ENCODE measurements at places on chromosomes 4 and X. TPM values are rescaled to one million over a fixed set of nuclear protein-coding genes. Genes with fewer than 3 reads are reported as not detected.

DNA sequence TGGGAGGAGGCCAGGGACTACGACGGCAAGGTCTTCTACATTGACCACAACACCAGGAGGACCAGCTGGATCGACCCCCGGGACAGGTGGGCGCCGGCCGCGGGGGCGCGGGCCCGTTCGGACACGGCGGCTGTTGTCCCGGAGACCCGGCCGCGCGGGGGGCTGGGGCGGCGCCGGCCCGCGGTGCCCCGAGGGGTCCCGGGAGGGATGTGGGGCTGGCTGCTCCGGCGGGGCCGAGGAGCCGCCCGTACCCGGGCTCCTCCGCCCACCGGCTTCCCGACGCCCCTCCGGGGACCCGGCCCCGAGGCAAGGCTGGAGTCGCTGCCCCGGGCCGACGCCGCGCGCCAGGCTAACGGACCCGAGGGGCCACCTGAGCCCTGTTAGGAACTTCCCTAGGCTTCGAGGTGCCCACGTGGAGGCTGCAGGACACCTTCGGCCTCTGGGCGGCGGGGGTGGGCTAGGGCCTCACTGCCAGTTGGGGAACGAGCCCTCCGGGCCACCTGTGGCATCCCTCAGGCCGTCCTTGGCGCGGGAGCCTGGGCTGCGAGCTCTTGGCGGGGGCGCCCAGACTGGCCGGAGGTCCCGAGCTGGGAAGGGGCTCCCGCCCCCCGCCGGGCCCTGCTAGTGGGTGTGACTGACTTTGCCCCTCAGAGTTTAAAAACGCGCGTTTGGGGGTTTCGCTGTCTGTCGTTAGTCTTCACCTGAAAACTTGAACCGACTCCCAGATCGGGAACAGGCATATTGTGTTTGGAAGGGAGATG, 660 bp downstream of the WWC2 start:
- no peak overlapping the region for H3K27ac ChIP-seq
- peak; percentile 60 for DNase-seq
- no peaks in the 10 kb centered on the region for H3K36me3 ChIP-seq

DNA sequence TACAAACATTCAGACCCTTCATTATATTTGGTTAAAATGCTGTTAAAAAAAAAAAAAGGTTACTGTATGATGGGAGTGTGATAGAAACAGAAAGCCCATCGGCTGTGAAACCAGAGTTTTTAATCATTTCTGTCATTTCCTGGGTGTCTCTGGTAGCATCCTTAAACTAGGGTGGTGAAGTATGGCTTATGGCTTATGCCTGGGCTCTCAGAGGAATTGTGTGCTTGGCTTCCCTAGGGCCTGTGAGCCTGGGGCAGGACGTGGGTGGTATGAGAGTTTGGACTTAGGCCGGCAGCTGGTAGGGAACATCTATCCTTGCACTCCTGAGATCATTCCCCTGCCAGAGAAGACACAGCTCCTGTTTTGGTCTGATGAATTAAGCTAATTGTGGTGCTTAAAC, 52.2 kb downstream of the DCUN1D4 start:
- H3K4me3 ChIP-seq, result no peak overlapping the region
- H3K27ac ChIP-seq, result no peak overlapping the region
- H3K4me1 ChIP-seq, result peaks cover 21% of the 10 kb centered on the region
- DNase-seq, result no peak
- H3K36me3 ChIP-seq, result no peaks in the 10 kb centered on the region

- H3K4me1 ChIP-seq, result no peaks in the 10 kb centered on the region
- H3K4me3 ChIP-seq, result no peak overlapping the region
- H3K27ac ChIP-seq, result no peak overlapping the region
These were observed 494.3 kb downstream of the SPRY1 start for GRCh38 chr4:123890889-123891288.

DNA sequence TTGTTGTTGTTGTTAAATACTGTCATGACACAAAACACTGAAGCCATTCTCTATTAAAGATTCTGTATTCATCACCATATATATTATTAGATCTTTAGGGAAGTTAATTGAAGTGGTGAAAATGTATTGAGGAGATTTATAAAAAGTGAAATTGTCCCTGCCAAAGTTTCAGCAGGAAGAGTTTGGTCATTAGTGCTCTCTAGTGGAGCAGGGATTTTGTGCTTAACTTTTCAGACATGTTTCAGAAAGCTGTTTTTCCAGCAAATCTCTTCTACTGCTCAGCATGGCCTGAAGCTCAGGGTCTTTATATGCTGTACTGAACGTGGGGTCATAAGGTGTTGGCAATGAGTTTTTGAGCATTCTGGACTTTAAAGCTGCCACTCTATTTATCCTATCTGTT, 36.7 kb upstream of the CXXC4 start:
- no peak for DNase-seq
- no peak overlapping the region for H3K4me3 ChIP-seq
- H3K4me1 ChIP-seq, result no peaks in the 10 kb centered on the region
- peaks cover 4% of the 10 kb centered on the region for H3K36me3 ChIP-seq
- H3K27me3 ChIP-seq, result peaks cover 10% of the 10 kb centered on the region
- H3K27ac ChIP-seq, result no peak overlapping the region

GRCh38 chr4:3315566-3315965, 22.7 kb downstream of the RGS12 start:
- H3K36me3 ChIP-seq, result no peaks in the 10 kb centered on the region
- DNase-seq, result no peak
- H3K27me3 ChIP-seq, result no peaks in the 10 kb centered on the region
- H3K4me1 ChIP-seq, result no peaks in the 10 kb centered on the region
- no peak overlapping the region for H3K4me3 ChIP-seq

- no peak overlapping the region for H3K27ac ChIP-seq
- DNase-seq, result no peak
- peaks cover 13% of the 10 kb centered on the region for H3K27me3 ChIP-seq
- no peaks in the 10 kb centered on the region for H3K4me1 ChIP-seq
These were observed 147.1 kb downstream of the ZNF674 start for GRCh38 chrX:46398126-46398525.

GRCh38 chr4:138800421-138800820, 215.2 kb upstream of the NOCT start:
- H3K4me1 ChIP-seq, result no peaks in the 10 kb centered on the region
- H3K27ac ChIP-seq, result no peak overlapping the region
- H3K27me3 ChIP-seq, result peaks cover 8% of the 10 kb centered on the region
- DNase-seq, result no peak

DNA sequence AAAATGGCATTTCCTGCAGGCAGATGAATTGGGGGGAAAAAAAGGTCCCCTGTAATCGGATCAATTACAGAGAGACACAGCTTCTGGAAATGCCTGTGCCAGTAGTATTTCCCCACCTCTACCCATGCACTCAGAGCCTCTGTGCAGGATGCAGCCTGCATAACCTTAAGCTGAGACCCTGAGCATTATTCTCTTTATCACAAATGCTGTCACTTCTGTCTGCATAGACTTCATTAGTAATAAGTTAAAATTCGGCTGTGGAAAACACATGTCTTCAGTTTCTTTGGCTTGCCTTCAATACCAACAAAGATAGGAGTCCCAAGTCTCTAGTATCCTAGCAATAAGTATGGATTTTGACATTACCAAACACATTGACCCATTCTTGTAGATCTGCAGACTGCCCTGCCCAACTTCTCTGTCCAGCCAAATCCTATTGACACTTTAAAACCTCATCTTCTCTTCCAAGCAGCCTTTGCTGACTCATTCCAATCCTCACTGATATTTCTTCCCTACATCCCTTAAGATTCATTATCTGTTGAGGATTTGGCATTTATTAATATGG, 70.8 kb downstream of the LUZP4 start:
- H3K4me1 ChIP-seq, result peaks cover 14% of the 10 kb centered on the region
- H3K27ac ChIP-seq, result no peak overlapping the region
- peaks cover 7% of the 10 kb centered on the region for H3K27me3 ChIP-seq
- H3K4me3 ChIP-seq, result no peak overlapping the region
- no peak for DNase-seq

DNA sequence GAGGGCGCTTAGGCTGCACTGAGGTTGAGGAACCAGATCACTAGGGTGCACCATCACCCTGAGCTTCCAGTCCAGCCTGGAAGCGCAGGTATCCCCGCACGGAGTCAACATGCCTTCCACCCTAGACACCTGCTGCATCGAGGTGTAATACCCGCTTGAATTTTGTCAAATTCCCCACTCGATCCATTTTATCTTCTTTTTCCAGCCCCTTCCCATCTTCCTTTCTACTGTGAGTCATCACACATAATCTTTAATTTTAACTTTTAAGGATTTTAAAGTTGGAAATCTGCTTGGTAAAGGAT, 821 bp downstream of the PLK4 start:
- peak overlapping the region; percentile 98 for H3K27ac ChIP-seq
- H3K4me3 ChIP-seq, result peak overlapping the region; percentile 97

- H3K27me3 ChIP-seq, result no peaks in the 10 kb centered on the region
- no peak for DNase-seq
- H3K4me3 ChIP-seq, result no peak overlapping the region
- no peaks in the 10 kb centered on the region for H3K4me1 ChIP-seq
- H3K27ac ChIP-seq, result no peak overlapping the region
- peaks cover 7% of the 10 kb centered on the region for H3K36me3 ChIP-seq
These were observed 595.1 kb downstream of the STPG2 start for GRCh38 chr4:97548186-97548585.

DNA sequence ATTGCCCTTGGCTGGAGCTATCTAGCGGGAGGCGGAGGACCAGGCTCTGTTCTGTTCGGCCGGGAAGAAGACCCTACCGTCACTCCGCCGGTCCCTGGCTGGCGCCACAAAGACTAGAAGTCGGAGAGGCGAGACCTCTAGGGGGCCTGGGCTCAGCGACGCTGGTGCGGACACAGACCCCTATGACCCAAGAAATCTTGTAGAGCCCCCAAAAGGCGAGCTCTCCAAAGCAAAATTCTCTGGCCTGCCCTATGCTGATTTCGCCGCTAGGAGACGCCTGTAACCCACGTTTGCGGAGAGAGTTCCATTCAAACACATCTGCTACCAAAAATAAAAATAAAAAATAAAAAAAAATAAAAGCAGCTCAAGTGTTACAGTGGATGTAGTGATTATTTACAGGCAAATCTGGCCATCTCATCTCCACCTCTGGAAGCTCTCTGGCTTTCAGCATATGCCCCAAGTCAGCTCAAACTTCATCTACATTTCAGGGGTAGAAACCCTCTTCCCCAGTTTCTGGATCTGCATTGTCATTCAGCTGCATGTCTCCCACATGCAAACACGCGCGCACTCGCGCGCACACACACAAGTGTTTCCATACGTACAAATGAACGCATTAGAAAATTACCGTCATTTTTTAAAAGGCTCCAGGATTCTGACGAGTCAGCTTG, 2.4 kb upstream of the PCDH10 start:
- peaks cover 34% of the 10 kb centered on the region for H3K27me3 ChIP-seq
- peaks cover 20% of the 10 kb centered on the region for H3K36me3 ChIP-seq
- no peak overlapping the region for H3K27ac ChIP-seq
- DNase-seq, result no peak
- no peaks in the 10 kb centered on the region for H3K4me1 ChIP-seq
- H3K4me3 ChIP-seq, result no peak overlapping the region

- H3K27ac ChIP-seq, result no peak overlapping the region
- DNase-seq, result no peak
- H3K4me3 ChIP-seq, result no peak overlapping the region
- no peaks in the 10 kb centered on the region for H3K4me1 ChIP-seq
- no peaks in the 10 kb centered on the region for H3K27me3 ChIP-seq
These were observed 223.5 kb downstream of the NPFFR2 start for GRCh38 chr4:72255269-72255668.

DNA sequence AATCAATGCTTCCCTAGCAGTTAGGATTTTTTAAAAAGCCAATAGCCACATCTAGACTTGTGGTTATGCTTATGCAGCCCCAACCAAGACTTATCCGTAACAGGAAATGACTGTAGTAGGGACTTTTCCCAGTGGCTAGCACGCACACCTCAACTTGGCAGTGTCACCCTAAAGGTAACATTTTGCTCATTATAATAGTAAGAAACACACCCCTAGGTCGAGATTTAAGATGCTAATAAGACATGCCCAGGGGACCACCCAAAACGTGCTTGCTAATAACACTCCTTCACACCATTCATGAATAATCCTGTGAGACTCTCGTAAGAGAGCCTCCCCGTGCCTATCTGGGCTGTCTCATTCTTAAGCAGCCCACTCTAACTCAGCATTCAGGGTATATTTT, 195.3 kb downstream of the CHIC1 start:
- no peak overlapping the region for H3K27ac ChIP-seq
- no peaks in the 10 kb centered on the region for H3K4me1 ChIP-seq
- no peak for DNase-seq
- H3K36me3 ChIP-seq, result no peaks in the 10 kb centered on the region

SOX3 gene
- total RNA-seq, result not detected

PFKFB1 gene
- total RNA-seq, result 0.24 TPM

PLS3 gene
- total RNA-seq, result 0.74 TPM

SPANXD gene
- not detected for total RNA-seq

KLHL34 gene
- not detected for total RNA-seq

HPF1 gene
- 25.9 TPM for total RNA-seq

GAGE12E gene
- not detected for total RNA-seq

SMAD1 gene
- total RNA-seq, result 15.6 TPM

SRPK3 gene
- not detected for total RNA-seq
